Activated CD8-positive, alpha-beta memory T cell treated with anti-CD3 and anti-CD28 coated beads for 1 hour (primary cell): ENCODE measurements at places on chromosomes 11 and 22.

- DNase-seq, result no peak
These were observed 680.3 kb downstream of the NTM start for GRCh38 chr11:132050577-132051165.

DNA sequence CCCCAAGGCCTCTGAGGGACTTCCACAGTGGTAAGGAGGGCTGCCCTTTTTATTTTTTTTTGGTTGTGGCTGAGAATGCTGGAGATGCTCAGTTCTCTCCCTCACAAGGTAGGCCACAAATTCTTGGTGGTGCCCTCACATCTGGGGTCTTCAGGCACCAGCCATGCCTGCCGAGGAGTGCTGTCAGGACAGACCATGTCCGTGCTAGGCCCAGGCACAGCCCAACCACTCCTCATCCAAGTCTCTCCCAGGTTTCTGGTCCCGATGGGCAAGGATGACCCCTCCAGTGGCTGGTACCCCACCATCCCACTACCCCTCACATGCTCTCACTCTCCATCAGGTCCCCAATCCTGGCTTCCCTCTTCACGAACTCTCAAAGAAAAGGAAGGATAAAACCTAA, 4.2 kb downstream of the THY1 start:
- no peak for DNase-seq

DNA sequence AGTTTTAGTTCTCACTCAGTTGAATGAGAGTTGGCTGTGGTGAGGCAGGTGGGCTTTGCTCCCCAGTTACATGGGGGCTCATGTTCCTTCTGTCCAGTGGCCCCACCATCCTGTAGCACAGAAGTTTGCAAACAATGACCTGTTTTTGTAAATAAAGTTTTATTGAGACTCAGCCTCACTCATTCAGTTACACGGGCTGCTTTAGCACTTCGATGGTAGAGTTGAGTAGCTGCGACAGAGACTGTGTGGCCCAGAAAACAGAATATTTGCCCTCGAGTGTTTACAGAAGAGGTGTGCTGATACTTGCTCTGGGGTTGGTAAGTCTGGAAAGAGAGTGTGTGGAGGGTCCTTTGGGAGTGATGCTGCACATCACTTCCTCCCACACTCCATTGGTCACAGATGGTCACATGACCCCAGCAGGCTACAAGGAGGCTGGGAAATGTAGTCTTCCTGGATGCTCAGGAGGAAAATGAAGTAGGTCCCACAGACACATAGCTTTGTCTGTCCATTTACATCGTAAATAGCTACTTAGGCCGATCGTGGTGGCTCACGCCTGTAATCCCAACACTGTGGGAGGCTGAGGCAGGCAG, 34.6 kb downstream of the IFT27 start:
- DNase-seq, result no peak

GRCh38 chr11:37908219-37908548, 1310.1 kb upstream of the RAG2 start:
- DNase-seq, result no peak

- DNase-seq, result no peak
These were observed 12.8 kb downstream of the ARRB1 start for GRCh38 chr11:75338516-75339208.

DNA sequence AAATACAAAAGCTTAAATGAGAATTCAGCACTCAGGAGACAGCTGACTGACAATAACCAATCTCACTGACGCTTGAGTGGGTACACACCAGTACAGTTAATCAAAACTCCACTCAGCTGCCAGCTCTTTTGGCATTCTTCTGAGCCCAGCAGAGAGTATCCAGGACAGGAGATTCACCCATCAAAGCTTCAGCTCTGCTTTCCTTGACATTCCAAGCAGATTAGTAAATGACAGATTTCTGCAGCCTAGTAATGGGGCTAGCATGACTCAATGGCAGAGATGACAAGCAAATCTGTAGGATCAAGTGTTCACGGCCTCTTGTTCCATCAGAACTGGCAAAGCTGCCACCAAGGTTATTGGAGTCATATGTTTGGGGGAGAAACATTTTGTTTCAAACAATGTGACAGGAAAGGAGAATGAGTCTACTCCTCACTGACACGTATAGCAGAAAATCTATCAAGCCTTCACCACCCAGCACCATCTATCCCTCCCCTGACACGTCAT, 420.0 kb downstream of the DYNC2H1 start:
- DNase-seq, result no peak

DNA sequence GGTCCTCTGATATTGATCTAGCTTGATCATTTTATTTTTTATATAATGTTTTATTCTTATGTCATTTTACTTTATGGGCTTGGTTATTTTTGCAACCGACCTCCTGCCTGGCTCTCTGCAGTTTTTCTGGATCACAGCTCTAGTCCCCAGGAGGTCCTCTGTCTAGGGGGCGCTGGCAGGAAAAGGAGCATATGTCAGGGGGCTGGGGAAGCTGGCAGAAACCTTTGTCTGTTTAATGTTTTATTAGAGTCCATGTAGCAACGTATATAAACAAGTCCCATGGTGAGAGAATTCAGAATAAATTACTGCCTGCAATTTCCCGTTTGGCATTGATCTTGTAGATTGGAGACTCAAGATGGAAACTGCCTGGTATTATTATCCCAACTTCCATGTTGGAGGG, 133.5 kb upstream of the ZBED5 start:
- no peak for DNase-seq

DNA sequence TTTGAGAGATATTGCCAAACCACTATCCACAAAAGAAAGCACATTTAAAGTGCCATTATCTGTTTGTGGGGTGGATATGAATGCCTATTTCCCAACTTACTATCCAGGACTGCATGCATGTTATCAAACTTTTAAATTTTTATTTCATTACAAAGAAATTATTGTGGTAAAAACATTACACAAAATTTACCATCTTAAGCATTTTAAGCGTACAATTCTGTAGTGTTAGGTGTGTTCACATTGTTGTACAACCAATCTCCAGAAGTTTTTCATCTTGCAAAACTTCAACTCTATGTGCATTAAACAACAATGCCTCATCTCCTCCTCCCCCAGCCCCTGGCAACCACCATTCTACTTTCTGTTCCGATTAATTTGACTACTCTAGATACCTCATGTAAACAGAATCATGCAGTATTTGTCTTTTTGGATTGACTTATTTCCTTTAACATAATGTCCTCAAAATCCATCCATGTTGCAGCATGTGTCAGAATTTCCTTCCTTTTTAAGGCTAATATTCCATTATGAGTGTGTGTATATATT, 17.6 kb upstream of the CD44 start:
- DNase-seq, result no peak

- DNase-seq, result no peak
These were observed at the start of gene SLC25A18 for GRCh38 chr22:17562906-17563870. Gene SLC25A18 (plus strand): TSS chr22:17563498. CDS start chr22:17579945, 16,447 bp downstream.

DNA sequence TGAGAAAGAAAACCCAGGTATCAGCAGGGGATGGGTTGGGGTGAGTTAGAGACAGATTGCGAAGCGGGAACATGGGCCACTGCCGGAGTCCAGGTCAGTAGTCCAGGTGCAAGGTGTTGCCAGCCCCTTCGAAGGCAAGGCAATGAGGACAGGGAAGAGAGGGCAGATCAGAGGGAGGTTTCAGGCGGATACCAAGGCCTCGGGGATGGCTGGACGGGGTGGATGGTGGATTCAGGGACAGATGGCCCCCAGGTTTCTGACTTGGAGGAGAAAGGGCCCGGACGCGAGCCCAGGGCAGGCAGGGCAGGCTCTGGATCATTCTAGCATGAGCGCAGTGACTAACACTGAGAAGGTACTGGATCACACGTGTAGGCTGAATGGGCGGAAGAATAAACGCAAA, 25.4 kb upstream of the IGSF9B start:
- DNase-seq, result no peak

DNA sequence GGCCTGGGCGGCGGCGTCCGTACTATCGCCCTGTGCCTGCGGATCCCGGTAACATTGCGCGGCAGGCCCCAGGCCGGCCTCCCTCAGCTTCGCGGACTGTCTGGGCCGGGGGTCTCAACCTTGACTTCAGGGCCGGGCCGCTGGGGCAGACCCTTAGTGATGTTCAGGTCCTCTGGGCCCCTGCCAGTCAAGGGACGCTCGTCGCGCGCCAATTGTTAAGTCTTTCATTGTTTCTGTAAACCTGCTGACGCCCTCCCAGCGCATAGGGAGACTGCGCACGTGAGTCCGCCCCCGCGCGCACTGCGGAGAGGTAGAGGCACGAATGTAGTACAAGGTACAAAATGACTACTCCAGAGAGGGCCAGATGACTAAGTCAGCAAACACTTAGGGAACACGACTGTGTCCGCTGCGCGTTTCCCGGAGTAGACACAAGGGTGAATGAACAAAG, 451 bp upstream of the HDHD5 start:
- peak; percentile 13 for DNase-seq

- no peak for DNase-seq
These were observed 76.8 kb upstream of the BIRC3 start for GRCh38 chr11:102240502-102240901.

DNA sequence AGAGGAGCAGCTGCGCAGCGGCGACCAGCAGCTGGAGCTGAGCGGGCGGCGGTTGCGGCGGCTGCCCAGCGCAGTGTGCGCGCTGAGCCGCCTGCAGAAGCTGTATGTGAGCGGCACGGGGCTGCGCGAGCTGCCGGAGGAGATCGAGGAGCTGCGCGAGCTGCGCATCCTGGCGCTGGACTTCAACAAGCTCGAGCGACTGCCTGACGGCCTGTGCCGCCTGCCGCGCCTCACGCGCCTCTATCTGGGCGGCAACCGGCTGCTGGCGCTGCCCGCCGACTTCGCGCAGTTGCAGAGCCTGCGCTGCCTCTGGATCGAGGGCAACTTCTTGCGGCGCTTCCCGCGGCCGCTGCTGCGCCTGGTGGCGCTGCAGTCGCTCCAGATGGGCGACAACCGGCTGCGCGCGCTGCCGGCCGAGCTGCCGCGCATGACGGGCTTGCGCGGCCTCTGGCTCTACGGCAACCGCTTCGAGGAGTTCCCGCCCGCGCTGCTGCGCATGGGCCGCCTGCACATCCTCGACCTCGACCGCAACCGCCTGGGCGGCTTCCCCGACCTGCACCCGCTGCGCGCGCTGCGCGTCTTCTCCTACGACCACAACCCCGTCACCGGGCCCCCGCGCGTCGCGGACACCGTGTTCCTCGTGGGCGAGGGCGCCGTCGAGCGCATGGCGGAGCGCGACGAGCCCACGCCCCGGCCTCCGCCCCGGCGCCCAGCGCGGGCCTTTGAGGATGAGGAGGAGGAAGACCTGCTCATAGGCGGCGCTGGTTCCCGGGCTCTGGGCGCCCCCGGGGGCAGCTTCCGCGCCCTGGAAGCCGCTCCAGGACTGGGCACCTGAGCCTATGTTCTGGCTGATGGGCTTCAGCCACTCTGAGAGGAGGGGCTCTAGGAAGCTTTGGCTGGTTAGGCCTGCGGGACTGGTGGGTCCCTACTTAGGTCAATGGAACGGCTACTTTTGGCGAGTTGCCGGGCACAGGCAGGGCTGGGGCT, 787 bp downstream of the LRRC10B start:
- no peak for DNase-seq

GRCh38 chr22:33652615-33653014, 267.7 kb downstream of the LARGE1 start:
- DNase-seq, result no peak

GRCh38 chr11:1569251-1569780, 2.8 kb downstream of the DUSP8 start:
- no peak for DNase-seq

- DNase-seq, result no peak
These were observed 25.2 kb downstream of the GRIK4 start for GRCh38 chr11:120536797-120537169.

- no peak for DNase-seq
These were observed 18.9 kb downstream of the GDPD5 start for GRCh38 chr11:75506827-75507226.

DNA sequence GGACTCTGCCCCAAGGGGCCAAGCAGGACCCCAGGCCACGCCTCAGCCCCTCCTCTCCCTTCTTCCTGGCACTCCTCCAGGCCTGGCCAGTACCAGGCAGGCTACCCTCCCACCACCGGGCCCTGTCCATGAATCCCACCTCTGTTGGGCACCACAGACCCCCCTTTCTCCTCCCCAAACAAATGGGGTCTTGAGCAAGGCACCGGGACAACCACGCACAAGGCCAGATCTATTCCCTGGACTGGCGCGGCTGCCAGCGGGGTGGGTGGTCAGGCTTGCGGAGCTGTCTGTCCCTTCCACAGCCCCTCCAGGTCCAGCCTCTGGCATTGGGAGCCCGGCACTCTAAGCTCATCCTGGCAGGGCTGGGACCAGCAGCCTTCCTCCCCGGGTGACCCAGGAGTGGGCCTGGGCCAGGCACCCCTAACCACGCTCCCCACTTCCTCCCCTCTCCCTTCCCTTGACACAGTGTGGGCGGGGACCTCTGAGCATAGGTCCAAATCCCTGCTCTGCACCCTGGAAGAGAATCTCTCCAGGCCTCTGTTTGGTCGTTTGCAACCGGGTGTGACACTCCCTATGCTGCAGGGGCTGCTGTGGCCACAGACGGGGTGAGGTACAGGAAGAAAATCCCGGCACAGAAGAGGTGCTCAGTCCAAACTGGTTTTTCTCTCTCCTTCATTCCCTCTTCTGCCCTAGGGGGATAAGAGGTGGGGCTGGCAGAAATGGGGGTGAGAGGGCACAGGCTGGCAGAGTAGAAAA, 14.6 kb downstream of the ELFN2 start:
- no peak for DNase-seq

GRCh38 chr11:495537-495931, 11.5 kb downstream of the RNH1 start:
- no peak for DNase-seq

DNA sequence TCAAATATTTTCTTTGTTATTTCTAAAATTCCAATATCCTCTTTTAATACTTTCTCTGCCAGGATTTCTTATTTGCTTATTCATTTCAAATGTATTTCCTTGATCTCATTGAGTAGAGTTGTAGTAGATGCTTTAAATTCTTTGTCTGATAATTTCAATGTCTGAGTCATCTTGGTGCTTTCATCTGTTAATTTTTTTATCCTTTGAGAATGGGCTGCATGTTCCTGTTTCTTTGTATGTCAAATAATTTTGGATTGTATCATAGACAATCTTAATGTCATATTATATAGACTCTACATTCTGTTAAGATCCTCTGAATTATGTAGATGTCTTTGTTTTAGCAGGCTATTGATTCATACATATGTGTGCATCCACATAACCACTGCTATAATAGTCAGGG, 57.5 kb downstream of the MYEOV start:
- no peak for DNase-seq
